Stimulated activated CD4-positive, alpha-beta T cell treated with anti-CD3 and anti-CD28 coated beads, Interleukin-4, amount 100 ng/mL, for 48 hours (primary cell): ENCODE measurements at places on chromosomes 2 and 18.

- DNase-seq, result no peak
Observed at GRCh38 chr2:158637357-158637756, 157.8 kb upstream of the DAPL1 start.

- DNase-seq, result no peak
Observed at GRCh38 chr2:5696404-5696944, 4.3 kb downstream of the SOX11 start.

- no peak for DNase-seq
Observed at GRCh38 chr2:25401307-25402026, 59.7 kb upstream of the DNMT3A start.

DNA sequence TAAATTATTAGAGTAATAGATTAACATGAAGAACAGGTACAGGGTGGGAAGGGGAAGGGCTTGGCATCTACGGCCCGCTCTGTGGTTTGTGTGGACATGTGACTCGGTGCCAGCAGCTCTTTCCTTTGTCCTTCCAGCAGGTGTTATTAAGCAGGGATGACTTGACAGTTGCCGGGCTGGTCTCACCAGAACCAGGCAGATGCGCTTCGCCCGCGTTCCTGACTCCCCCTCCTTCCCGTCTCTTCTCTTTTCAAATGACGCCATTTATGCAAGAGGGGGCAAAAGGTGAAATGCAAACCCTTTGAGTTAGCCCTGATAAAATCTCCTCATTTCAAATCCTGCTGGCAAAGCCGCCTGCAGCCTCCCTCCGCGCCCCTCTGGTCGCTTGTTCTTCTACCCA is 38.9 kb upstream of the MGAT4A start:
- DNase-seq, result no peak

GRCh38 chr2:102294802-102295489 is 16.4 kb upstream of the IL1RL1 start:
- no peak for DNase-seq

DNA sequence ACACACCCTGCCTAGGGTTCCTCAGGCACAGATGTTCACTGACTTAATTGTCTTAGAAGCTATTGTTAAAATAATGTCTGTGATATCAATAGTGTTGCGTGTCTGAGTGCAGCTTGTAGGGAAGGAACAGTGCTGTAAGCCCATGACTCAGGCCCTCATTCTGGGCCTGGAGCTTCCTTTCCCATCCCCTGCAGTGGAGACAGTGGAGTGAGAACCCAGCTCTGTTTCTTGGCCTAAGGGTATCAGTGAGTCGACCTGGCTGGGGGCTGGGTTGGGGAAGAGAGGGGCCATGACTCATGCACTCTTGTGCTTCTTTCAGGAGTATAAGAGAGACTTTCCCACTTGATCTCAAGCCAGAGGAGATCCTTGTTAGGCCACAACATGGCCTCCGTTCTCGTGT is 106.8 kb downstream of the HRH4 start:
- no peak for DNase-seq

DNA sequence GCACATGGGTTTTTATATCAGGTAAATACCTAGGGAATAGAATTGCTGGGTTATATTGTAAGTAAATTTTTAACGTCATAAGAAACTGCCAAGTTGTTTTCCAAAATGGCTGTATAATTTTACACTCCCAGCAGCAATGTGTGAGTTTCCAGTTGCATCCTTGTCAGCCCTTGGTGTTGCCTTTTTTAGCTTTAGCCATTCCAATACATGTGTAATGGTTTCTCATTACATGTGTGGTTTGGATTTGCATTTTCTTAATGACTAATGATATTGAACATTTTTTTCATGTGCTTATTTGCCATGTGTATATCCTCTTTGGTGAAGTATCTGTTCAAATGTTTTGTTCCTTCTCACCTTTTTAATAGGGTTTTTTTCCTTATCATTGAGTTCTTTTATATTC is 70.8 kb downstream of the ABI2 start:
- no peak for DNase-seq

- no peak for DNase-seq
Observed at GRCh38 chr2:56334622-56335021, 150.8 kb downstream of the CCDC85A start.

- no peak for DNase-seq
Observed at GRCh38 chr18:28065031-28065792, 111.7 kb downstream of the CDH2 start.

GRCh38 chr2:11079136-11079824 is 76.0 kb upstream of the SLC66A3 start:
- no peak for DNase-seq
